Inflammatory macrophage treated with lipopolysaccharide for 4 hours (primary cell): ENCODE measurements at places on chromosomes 1 and 21.

- DNase-seq = no peak
Measured at GRCh38 chr1:28246427-28246832, 10.5 kb downstream of the ATP5IF1 start.

DNA sequence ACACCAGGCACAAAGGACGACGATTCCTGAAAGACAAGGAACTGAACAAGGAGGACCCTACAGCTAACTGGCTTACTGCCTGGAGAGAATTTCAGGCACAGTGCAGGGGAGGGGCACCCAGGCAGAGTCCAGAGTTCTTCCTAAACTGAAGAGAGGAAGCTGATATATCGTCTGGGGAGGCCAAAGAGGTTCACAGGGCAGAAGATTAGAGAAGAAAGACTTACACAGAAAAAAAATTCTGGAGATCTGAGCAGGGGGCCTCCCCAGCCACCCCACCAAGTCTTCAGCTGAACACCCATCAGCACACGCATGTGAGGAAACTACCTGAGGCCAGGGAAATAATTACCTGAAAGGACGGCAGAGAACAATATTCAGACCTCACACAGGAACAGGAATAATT, 24.6 kb downstream of the SORT1 start:
- DNase-seq = peak; percentile 19

- DNase-seq = no peak
Measured at GRCh38 chr1:84061336-84061735, 62.4 kb upstream of the TTLL7 start.

DNA sequence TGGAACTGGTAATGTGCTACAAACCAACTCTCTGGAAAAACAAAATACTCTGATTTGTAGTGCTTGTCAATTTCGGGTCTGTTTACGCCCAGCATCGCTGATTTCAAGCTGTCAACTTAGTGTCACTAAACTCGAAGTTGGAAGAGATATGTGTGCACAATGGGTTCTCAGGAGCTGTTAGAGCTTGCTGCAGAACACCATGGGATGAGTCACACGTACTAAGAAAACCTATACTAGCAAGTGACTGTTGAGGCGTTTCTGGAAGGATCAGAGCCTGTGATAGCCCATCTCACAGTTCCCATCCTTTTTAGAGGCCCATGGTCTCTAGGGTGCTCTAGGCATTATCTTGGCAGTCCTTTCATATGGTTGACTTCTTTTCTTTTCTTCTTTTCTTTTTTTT, 14.3 kb downstream of the GMEB1 start:
- no peak for DNase-seq

DNA sequence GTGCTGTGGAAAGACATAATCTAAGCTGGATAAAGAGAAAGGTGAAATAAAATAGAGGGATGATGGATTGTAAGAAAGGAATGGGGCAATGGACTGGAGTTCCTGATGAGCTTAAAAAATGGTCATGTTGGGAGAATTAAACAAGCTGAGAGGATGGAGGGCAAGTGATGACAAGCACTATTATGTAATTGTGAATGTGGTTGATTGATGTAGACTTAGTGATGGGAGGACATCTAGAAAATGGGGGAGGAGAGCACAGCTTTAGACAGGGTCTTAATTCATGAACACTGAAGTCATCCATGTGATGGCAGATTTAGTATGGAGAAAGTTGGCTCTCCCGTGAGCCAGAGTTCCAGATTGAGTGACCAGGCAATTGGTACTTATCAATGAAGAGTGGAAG, 29.0 kb downstream of the DNAH14 start:
- no peak for DNase-seq

- peak; percentile 81 for DNase-seq
Measured at GRCh38 chr1:28886731-28887418, 27.5 kb upstream of the EPB41 start.

- no peak for DNase-seq
Measured at GRCh38 chr1:230494026-230494425, 67.9 kb upstream of the PGBD5 start.

DNA sequence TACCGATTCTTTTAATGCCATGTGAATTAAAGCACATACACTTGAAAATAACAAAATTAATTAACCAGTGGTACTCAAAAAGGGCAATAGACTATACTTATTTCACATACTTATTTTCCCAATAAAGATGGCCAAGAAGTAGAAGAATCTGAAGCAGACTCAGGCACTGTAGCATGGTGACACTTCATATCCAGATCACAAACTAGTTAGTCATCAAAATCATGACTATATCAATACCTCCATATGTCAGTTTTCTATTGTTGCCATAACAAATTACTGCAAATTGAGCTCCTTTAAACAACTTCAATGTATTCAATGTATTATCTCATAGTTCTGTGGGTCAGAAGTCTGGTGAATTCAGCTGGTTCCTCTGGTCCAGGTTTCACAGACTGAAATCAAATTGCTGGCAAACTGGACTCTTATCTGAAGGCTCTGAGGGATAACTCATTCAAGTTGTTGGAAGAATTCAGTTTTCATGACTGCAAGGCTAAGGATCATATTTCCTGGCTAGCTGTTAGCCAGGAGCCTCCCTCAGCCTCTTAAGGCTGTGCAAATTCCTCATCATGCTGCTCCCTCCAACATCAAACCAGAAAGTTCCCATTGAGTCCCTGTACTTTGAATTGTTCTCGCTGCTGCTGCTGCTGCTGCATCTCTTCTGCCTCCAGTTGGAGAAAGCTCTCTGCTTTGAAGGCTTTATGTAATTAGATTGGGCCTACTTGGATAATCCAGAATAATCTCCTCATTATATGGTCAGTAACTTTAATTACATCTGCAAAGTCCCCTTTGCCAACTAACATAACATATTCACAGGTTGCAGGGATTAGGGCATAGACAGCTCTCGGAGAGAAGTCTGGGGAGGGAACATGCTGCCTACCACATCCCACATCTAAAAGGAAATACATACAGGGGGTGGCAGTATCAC, 91.5 kb downstream of the MRPL39 start:
- DNase-seq = no peak

- no peak for DNase-seq
Measured at GRCh38 chr1:198117267-198117666, 39.5 kb upstream of the NEK7 start.

DNA sequence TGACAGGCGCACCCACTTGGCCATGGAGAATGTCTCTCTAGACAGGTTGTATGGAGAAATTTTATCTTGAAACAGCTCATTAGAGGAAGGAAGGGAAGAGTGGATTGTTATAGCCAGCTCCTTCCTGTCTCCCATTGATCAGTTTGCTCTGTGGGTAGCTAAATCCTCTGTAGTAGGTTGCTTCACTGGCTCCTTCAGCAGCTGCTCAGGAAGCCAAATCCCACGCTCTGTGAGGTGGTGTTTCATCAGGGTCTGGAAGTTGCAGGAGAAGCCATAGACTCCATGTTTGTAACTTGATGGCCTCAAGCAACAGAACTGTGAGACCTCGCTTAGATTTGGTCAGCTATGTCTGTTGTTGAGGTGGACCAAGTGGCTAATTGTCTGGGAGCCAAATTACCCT, 6.8 kb upstream of the NFYC start:
- DNase-seq = peak; percentile 54

DNA sequence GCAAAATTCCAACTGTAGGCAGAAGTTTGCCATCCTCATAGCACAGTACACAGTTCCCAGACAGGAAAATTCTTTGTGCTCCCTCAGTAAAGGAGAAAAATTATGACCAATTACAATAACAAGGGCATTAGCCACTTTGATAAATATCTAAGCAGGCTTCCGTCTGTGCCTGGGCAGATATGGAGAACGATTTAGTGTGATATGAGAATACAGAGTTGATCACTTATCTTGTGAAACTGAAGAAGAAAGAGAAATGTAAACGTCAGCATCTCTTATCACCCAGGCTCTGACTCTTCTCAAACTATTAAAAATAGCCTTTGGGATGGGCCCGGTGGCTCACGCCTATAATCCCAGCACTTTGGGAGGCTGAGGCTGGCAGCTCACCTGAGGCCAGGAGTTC, 54.5 kb upstream of the TIAM1 start:
- DNase-seq = no peak

DNA sequence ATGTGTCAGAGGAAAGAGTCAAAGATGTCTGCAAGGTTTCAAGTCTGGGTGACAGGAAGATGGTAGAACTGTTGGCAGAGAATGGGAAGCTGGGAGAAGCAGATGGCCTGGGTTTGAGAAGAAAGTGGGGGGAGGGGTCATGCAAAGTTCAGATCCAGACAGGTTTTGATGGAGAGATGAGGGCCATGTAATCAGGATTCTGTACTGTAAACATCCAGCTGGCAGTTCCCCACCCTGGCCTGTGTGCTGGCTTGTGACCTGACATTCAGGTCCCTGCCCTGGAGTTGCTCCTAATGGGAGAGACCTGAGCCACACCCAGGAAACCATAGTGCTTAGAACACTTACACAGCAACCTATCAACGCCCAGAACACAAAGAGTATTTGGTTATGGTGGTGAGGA, 15.6 kb upstream of the ETV3 start:
- no peak for DNase-seq

- no peak for DNase-seq
Measured at GRCh38 chr21:37402251-37402867, 35.8 kb downstream of the DYRK1A start.

DNA sequence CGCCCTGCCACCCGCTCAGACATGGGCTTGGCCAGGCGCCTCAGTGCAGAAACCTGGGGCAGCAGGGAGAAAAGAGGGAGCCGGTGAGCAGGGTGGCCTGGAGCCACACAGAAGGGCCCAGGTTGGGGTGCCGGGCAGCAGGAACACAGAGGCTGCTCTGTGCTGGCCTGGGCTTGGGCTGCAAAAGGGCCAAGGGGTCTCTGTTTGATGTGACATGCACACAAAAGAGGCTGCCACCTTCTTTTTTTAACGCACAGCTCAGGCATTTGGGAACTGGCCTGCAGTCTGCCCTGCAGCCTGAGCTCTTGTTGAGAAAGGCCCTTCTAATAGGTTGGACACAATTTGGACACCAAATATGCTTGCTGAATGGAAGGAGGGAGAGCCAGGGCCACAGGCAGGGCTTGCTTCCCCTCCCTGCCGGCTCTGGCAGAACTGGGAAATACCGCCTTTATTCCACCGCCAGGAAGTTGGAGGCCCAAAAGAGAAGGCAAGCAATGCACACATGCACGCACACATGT, 32.4 kb downstream of the KIF21B start:
- no peak for DNase-seq

DNA sequence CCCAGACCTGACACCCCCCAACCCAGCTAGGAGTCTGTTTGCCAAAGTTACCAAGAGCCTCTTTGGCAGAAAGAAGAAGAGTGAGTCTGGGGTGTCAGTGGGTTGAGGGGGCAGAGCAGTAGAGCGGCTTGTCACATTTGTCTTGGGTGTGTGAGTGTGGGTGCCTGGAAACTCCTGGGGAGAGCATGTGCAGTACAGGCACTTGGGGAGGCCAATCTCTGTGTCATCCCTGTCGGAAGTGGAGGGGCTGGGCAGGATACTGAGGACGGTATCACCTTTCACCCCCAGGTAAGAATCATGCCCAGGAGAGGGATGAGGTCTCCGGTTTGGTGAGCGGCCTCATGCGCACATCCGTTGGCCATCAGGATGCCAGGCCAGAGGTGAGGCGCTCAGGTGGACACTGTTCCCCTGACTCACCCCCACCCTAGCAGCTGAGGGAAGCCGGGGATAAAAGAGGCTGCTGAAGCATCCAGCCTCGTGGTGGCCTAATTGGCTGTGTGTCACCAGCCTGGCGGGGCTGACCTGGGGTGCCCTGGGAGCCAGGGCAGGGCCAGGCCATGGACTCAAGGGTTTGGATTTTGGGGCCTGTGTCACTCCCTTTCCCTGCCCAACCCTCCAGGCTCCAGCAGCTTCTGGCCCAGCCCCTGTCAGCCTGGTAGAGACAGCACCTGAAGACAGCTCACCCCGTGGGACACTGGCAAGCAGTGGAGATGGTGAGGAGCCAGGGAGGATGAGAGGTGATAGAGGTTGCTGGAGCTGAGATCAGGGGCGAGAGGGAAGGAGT, 3.3 kb downstream of the PLK3 start:
- no peak for DNase-seq

DNA sequence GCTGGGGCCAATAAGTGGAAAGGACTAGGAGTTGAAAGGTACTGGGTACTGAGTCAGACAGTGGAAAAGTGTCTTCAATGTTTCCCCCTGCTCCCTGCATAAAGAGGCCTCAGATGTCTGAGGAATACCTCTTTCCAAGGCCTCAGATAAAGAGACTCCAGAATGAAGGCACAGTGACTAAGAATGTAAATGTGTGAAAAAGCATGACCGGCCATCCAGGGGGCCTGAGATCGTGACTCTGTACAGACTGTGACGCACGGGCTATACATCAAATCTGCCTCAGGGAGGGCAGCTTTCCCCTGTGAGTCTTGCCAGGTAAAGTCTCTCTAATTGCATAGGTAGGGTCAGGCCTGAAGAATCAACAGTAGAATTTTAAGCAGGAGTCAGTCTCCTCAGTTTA, 1690.5 kb downstream of the KCNT2 start:
- no peak for DNase-seq

DNA sequence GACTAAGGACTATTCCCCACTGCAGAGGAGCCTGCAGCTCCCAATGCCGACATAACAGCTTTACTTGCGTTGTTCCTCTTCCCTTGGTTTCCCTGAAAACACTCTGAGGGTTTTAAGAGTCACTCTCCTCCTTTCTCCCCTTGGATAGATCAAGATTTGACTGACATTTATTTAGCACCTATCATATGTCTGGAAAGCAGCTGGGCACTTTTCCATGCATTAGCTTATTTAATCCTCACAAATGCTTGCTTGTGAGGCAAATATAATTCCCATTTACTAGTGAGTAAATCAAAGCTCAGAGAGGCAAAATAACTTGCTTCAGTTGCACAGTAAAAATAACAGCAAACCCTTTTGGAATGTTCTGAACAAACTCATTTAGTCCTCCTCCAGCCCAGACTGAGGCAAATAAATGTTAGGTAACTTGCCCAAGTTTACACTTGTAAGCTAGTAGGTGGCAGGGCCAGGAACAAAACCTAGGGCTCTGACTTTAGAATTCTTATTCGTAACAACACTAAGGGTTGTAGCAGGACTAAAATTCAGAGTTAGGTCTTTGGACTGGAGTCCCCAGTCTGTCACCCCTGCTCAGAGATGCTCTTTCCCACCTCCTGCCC, 81.4 kb downstream of the KCND3 start:
- no peak for DNase-seq

DNA sequence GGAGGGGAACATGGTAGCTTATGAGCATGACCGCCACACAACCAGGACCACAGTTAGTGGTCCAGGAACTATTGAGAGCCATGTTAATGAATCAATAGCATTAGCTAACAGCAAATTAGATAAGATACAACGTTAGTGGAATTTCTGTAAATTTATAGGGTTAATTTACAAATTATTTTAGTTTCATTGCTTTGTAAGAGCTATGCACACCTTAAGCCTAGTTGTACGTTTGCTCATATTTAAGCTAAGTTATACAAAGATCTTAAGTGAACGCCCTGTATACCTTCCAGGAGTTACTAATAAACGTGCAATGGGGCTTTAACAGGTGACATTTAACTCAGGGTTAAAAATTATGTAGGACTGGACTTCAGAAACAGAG, 749 bp downstream of the EXOSC10 start:
- no peak for DNase-seq

DNA sequence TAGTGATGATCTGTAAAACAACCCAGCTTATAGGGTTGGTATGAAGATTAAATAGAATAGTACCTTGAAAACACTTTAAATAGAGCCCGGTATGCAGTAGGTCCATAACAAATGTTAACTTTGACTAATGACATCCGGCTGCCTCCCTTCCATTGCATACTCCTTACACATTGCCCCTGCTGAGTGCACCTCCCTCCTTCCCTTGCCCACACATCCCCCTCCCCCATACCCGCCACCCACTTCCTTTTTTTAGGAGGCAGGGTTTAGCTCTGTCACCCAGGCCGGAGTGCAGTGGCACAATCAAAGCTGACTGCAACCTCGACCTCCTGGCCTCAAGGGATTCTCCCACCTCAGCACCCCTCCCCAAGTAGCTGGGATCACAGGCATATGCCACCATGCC, 24.4 kb upstream of the ZC3H12A start:
- peak; percentile 61 for DNase-seq
